ENCODE measurements at places on chromosomes 2 and 18. TPM values are rescaled to one million over a fixed set of nuclear protein-coding genes. Genes with fewer than 3 reads are reported as not detected.

DNA sequence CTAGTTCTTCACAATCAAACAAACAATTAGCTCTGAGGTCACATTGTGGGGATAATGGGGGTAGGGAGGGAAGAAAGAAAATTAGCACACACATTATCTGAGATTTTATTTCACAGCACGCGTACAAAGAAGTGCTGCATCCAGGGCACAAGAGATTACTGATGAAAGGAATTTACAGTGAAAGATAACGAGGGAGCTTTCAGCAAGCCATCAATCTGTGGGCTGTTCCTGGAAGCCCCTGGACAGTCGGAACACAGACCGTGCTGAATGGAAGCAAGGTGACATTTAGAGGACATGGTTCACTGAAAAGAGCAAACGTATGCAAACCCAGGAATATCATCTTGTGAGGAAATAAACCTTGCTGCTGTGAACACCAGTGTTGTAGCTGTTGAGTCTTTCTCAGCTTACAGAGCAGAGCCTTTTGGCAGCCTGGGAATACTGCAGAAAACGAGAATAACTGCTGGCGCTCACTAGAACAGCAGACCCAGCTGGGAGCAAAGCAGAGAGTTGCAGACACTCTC, 63.2 kb downstream of the SCG2 start:
- DNase-seq: no peak

OSR1 gene
- total RNA-seq: 20.7 TPM

RAB27B gene
- total RNA-seq: under 0.01 TPM

COLEC12 gene
- 29.7 TPM for total RNA-seq

PCARE gene
- not detected for total RNA-seq

DNA sequence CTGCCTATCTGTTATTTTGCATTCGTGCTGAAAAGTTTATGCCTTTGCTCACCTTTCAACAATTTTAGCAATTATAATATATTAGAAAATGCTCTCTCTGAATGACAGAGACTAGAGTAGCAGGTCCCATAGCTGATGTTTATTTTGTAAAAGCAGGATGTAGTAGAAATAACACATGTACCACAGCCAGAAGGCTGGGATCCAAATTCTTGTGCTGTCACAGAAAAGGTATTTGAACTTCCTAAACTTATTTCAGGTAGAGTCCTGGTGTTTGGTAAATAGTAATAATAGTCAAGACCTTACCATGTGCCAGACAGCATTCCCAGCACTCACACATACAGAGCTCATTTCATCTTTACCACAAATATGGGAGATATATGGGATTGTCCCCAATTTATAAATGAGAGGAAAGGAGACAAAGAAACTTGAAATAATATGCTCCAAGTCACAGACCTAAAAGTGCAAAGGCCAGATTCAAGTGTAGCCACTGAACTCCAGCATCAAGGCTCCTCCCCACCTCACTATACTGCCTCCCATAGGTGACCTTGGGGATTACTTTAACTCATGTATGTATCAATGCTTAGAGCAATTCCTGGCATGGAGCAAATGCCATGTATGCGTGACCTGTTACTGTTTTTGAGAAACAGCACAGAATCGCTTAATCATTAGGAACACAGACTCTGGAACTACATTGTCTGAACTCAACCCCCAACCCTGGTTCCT, 284.7 kb upstream of the RAB12 start:
- DNase-seq: no peak

DNA sequence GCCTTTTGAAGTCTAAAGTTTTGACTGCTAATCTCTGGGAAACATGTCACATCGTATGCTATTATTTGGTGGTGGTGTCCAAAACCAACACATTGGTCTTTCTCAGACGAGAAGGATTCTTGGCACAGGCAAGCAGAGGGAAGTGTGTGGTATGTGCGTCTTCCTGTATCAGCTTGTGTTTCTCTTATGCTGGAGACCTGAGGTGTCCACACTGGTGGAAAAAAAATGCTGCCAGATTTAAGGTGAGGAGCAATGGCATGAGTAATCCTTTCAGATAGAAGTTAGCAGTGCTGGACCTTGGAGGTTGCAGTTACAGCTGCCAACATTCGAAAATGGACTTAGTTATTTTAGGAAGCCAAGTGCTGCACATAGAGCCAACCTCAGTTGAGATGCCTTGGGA, 11.7 kb upstream of the FHL2 start:
- no peak for DNase-seq

DNA sequence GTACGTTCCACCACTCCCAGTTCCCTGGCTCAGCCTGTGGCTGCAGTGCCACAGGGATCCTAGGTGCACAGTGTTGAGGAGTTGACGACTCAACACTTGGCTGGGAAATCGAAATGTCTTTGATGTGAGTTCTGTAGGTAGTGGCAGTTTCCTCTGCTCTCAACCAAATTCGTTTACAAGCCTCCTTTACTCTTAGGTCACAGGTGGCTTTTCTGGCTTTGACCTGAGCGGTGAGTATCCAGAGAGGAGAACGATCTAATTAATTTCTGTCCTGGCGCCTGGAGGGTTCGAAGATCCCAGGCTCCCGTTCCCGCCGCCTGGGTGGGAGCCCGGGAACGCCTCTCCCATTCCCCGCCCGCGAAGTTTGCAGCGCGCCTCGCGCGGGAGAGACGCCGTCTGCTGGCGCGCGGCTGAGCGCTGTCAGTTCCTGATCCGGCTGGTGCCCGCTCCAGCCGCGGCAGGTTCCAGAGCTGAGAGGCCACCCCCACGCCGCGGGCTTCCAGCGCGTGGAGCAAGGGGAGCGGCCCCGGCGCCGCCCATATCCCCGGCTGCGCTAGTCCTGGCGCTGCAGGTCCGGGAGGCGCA, at the start of gene LAMA3:
TSS of gene LAMA3 (plus strand) at position 423 of the 585 bp plus-strand sequence. CDS start 231 bp downstream, outside the sequence.
- DNase-seq: peak; percentile 74

DNA sequence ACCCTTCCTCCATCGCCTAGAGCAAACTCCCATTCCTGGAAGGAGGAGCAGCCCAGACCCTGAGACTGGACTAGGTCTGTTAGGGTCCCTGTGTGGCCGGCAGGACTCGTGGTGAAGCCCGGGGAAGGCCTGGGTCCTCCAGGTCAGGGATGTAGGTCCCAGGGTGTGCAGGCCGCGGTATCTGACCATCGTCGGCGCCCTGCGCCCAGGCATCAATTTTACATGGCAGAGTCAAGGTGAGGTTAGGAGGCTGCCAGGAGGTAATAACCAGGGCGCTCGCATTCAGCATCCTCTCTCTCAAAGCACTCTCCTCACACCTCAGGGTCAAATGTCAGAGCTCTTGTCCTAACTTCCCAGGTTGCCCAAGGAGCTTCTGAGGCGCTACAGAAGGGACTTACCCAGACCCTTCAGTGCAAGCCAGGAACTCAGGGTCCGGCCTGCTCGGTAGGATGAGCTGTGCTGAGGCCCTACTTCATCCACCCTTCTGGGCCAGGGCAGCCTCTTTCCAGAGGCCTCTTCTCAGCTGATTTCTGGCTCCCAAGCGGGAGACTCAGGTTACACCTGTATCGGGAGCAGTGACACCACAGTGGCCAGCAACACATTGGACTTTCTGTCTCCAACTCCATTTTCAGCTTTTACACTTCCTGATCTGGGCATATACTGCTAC, 628 bp downstream of the SH2D6 start:
- no peak for DNase-seq

MBP gene
- 25.2 TPM for total RNA-seq

SEC11C gene
- 4.4 TPM for total RNA-seq

DNA sequence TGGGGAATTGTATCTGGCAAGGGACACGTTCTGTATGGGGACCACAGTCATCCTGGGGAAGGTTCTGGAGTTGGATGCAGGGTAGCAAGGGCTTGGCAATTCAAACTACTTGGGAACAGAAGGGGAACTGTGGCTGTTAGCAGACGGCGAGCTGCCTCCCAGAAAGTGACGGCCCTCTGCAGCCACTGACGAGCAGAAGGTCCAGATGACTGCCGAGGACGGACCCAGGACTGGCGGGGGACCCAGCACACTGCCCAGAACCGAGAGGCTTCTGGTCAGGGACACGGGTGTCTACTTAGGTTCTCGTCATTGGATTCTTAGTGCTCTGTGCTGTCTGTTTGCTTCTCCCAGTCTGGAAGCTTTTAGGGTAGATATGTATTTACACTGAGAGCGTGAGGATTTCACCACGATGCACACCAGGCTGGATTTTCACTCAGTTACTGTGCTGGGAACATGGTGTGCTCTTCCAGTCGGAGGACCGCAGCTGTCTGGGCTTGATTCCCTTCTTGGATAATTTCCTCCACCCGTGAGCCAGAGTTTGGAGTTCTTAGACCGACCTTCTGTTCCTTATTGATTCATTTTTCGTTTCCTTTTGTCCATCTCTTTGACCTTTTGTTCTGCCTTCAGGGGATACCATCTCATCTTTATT, 13.4 kb downstream of the GPR35 start:
- peak; percentile 41 for DNase-seq

RAD51AP2 gene
- total RNA-seq: not detected

CRYGD gene
- not detected for total RNA-seq

DNA sequence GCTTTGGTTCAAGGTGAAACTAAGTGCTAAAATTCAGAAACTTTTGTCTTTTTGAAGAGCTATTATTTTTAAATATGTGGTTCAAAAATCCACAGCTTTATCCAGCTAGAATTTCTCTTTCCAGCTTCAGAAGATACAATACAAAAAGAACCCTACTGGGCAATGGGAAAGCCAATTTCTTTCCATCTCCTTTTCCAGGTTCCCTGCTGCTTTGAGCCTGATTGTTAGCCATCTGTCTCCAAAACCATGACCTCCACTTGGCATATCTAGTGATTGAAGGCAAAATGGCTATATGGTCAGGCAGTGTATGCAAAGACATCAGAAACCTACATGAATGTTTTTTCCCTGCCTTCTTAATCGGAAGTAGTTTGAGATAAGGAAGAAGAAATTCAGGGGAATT, 134.1 kb downstream of the KCNH7 start:
- DNase-seq: no peak

GRCh38 chr2:76197428-76197827, 486.7 kb upstream of the GCFC2 start:
- no peak for DNase-seq

DNA sequence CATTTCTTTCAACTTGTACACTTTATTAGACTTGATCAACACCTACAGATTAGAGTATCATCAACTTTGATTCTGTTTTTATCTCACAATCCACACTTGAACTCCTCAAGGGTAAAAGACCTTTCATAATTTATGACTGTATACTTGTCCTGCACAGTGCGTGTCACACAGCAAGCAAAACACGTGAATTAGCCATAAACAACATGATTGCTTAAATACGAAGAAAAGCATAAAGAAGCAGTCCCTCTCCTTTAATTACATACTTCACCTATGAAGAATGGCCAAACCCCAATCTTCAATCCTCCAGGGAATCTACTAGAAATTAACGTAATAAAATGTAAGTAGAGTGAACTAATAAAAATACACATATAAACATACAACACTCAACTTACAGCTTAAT, 13.6 kb downstream of the TMX3 start:
- DNase-seq: no peak

ANKRD30BL gene
- 1.2 TPM for total RNA-seq

FBXO11 gene
- total RNA-seq: 140 TPM

PIKFYVE gene
- 15.6 TPM for total RNA-seq

DNA sequence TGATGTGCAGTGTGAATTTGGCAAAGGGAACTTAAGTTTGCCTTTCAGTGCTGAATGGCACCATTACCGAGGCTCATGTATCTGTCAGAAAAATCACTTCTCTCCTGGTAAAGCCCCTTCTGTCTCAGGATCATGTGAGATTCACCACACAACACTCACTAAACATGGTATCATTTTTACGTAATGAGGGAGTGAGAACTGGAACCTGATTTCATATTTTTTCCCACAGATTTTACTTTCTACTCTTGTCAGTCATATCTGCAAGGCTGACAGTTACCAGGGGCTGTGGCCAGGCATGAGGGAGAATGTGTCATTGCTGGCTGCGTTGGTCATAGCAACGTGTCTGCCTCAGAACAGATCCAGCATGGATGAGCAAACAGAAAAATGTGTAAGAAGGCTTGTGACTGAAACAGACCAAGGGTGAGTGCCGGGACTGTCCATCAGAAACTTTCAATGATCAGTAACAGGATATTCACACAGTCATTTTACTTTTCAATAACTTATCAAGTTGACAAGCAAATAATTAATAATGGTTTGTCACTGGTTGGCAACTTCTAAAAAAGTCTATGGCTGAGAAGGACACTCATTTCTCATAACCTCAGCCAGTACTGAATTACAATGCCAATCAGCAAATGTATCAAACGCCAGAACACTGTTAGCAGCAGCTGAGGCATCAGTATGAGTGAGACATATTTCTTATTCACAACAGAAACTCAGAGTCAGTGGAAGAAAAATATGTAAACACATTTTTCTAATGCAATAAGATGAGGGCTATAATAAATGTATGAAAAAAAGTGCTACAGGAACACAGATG, 100.5 kb downstream of the CDC42EP3 start:
- DNase-seq: no peak

DNA sequence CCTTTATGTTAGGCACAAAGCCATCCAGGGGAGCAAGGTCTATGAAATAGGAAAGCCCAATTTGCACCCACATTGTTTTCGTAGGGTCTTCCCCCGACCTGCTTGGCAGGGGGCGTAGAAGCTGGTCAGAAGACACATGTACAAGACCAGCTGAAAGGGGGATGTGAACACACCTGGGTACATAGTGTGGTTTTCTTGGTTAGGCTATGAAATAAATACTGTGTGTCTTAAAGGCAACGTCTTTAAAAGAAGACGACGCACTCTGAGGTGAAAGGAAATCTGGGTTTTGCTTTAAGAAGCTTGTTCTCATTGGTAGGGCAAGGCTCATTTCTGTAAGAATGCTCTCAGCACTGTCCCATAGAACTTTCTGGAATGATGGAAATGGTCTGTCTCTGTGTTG, 60.0 kb upstream of the KLF7 start:
- DNase-seq: no peak

DNA sequence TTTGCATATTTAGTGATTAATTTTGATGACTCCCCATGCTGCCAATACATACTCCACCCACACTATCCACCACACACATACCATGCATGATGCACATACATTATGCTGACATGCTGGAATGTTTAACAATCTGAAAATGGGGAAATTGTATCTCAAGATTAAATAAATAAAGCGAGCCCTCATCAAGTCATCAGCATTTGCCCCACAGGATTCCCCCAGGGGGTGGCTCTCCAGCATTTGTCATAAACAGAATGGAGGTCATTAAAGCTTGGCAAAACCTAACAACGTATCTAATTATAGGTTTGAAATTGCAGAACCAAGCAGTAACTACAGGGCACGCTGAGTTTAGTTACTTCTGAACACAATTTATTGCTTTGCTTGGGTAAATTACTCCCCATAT, 141.2 kb upstream of the TACR1 start:
- DNase-seq: no peak

DNA sequence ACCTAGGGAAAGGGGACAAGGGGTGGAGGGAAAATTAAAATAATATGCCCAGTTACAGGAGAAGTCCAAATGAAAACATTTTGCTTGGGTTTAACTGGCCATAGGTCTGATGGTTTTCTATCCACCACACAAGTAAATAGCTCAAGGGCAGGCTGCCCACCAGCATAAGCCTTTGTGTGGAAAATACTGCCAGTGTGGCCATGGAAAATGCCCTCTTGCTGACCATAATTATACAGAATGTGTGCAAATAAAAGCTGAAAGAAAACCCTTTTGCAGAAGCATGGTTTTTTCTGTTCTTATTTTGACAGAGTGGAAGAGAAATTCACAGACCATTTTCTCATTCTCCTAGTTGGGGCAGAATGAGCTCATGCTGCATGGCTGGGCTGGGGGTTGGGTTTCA, 111.3 kb upstream of the SIX2 start:
- DNase-seq: no peak

Data from uterus (tissue), 4 donors.